ENCODE measurements at places on chromosomes 11 and 22.

DNA sequence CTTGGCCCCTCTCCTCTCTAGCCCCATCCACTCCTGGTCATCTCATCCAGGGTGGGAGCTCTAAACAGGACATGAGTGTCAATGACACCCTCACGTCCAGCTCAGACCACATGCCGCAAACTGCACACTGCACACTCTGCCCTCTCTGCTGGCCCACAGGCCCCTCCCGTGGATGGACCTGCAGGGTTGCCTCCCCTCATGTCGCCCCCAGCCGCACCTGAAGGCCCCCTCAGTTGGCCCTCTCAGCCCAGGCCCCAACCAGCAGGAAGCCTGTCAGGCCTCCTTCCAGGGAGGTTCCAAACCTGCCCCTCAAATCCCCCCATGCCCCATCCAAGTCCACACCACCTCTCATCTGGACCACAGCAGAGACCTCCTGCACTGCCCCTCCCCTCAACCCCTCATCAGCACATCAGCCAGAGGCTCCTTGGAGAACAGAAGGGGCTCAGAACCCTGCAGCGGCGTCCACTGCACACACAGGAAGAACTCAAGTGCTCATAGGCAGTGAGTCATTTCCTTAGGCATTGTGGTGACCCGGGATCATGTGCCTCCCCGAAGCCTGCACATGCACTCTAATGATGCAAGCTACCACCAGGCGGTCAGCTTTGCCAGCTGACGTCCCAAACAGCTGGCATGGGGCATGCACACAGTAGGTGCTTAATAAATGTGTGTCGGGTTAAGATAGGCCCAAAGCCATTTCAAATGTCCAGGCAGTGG is 12.9 kb upstream of the CDKN1C start:
- DNase-seq: peak; percentile 58

DNA sequence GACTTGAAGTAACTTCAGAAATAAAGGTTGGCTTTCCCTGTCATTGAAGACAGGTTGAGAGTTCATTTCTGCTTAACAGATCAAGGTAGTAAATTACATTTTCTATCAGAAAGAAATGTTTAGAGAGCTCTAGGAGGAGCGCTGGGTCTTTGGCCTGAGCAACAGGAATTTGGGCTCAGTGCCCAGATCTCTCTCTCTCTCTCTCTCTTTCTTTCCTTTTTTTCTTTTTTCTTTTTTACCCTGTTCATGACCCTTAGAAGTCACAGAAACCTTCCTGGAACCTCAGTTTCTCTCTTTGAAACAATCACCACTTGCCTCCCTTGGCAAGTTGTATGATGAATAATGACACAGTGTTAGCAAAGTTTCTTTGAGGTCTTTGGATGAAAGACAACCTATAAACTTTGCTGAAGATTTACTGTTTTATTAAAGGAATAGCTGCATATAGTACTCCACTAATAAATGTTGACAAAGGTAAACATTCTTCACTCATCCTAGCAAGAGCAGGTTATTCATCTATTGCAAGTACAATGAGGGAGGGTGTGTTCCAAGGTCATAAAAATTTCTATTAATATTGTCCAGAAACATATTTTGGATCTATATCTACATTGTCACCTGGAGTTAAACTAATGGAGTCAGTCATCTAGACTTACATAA is 35.5 kb upstream of the RASSF10 start:
- DNase-seq: no peak

DNA sequence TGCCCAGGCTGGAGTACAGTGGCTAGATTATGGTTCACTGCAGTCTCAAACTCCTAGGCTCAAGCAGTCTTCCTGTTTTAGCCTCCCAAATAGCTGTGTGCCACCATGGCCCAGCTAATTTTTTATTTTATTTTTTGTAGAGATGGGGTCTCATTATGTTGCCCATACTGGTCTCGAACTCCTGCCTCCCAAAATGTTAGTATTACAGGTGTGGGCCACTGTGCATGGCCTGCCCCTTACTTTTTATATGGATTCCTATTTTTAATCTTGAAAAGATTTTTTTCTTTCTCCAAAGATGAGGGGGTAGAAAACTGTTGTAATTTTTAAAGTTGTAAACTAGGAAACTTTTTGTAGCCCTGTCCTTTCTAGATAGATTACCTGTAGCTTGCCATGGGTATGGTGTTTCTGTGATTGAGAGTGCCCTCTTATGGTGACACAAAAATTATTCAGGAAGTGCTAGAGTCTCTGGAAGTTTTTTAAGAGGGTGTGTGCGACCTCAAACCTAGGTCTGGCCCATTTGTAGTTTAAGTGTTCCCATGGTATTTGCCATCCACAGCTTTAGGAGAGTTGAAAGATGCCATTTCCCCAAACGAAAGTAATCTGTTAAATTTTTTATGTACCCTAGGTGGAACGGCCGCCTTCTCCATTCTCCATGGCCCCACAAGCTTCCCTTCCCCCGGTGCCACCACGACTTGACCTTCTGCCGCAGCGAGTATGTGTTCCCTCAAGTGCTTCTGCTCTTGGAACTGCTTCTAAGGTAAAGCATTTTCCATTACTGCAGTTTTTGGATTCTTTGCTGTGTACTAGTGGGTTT is 32.4 kb downstream of the MCAM start:
- no peak for DNase-seq

GRCh38 chr11:57804466-57804865 is 42.9 kb downstream of the CTNND1 start:
- DNase-seq: no peak

- DNase-seq: no peak
These were observed 13.0 kb upstream of the CDC42EP2 start for GRCh38 chr11:65301491-65302329.

DNA sequence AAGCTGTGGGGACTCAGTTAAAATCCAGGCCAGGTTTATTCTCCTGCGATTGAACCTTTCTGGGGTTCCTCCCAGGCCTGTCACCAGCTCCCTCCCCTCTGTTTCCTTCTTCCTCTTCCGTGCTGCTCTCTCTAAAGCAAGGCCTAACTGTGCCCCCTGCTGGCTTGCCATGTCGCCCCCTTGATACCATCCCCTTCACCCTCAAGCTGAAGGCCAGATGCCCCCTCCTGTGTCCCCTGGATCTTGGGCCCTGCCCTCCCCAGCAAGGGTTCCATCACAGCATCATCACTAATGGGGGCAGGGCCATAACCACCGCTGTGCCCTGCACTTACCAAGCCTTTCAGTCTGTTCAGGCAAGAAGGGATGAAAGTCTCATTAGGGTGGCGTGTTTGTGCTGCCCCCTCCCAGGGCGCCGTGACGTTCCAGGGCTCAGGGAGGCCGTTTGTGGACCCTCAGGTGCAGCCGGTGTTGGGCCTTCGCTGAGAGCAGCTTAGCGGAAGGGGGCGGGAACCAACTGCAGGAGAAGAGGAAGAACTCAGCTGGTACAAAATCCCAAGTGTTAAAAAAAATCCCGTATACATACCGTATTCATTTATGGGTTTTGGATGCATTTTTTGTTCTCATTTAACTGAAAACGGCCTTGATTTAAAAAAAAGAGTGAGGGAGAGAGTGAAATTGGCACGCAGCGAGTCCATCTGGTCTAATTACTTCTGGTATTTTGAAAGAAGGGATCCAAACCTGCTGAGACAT is 69.9 kb downstream of the MPPED1 start:
- DNase-seq: no peak
